Activated gamma-delta T cell treated with Interleukin-2 at 50 U/mL for 16 hours (primary cell): ENCODE measurements at places on chromosomes 3 and 15.

DNA sequence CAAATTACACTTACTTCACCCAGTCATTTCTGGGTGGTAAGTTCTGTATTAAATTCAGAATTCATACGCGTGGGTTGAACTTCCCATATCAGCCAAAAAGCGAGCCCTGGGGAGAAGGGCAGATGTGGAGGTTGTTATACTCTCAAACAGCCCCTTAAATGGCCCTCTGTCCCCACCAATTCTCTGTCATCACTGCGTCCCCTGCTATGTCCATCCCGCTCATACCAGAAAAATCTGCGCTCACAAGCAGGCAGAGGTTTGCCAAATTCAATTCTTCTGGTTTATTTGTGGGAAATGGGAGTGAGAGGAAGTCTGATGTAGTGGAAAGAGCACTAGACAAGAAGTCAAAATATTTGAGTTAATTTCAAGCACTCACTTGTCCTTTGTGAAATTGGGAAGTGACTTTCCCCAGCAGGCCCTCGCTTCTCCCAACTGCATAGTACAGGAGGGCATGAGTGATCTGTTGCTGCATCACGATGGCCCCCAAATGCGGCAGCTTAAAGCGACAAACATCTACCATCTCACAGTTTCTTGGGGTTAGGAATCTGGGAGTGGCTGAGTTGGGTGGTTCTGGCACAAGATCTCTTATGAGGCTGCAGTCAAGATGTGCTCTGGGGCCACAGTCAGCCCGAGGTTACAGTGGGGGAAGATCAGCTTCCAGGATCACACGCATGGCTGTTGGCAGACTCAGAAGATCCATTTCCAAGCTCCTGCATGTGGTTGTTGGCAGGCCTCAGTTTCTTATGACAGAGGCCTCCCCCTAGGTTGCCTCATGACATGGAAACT lies 67.7 kb downstream of the CPN2 start:
- DNase-seq = no peak

GRCh38 chr3:17290894-17291293 lies 406.1 kb downstream of the PLCL2 start:
- no peak for DNase-seq

DNA sequence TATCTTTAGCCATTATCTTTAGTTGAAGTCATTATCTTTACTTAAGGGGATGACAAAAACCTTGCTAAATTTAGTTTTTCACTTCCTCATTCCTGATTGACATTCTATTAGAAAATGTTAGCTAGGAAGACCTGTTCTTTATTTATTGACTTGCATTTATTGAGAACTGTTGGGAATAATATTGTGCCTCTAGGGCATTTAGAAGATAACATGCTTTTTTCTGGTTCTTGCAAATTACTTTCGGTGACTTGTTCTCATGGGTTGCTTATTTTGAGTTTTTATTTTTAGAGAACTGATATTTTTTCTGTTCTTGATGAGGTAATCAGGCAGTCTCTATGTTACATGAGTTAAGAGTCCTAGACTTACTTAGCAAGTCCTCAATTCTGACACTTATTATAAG lies 48.3 kb upstream of the CTDSPL start:
- DNase-seq = no peak

DNA sequence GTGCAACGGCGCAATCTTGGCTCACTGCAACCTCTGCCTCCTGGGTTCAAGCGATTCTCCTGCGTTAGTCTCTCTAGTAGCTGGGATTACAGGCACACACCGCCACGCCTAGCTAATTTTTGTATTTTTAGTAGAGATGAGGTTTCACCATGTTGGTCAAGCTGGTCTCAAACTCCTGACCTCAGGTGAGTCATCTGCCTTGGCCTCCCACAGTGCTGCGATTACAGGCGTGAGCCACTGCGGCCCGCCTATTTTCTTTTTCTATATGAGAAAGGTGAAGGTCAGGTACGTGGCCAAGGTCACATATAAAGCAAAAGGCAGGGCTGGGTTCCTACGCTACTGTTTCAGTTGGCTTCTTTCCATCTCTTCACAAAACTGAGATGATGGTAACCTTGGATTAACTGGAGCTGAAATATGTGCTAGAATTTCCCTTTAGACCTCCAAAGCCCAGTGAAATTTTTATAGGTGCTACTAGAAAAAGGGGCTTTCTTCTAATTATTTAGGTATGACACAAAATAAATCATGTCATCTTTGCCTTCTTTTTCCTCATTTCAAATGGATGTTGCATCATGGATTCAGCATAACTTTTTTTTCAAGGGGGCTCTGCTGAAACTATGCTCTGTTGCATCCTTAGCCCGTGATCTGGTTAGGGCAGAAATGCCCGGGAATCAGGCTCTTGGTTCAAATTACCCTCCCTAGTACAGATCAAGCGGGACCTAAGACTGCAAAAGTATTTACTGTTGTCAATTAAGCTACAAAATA lies 68.5 kb downstream of the MYO1E start:
- DNase-seq = no peak

GRCh38 chr15:70447928-70448698 lies 315.2 kb downstream of the UACA start:
- DNase-seq = peak; percentile 56

GRCh38 chr3:69748503-69748902 lies 9.2 kb downstream of the MITF start:
- DNase-seq = no peak

DNA sequence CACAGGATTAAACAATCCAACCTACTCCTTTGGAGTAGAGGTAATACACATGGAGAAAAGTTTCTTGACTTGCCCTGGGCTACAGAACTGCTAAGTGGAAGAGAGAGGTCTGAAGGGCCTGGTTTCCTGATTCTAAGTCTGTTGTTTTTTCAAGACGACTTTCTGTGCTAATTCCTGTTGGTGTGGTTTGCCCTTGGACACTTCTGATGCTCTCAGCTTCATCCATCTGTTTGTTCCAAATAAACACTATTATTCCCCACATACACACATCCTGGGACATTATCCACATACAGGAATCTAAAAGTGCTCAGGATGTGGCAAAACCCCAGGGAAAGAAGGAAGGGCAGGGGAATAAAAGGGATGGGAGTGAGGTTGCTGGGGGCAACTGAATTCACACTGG lies 393.5 kb upstream of the TBL1XR1 start:
- no peak for DNase-seq

- no peak for DNase-seq
Measured at GRCh38 chr3:169575381-169575780, 88.1 kb downstream of the MECOM start.

DNA sequence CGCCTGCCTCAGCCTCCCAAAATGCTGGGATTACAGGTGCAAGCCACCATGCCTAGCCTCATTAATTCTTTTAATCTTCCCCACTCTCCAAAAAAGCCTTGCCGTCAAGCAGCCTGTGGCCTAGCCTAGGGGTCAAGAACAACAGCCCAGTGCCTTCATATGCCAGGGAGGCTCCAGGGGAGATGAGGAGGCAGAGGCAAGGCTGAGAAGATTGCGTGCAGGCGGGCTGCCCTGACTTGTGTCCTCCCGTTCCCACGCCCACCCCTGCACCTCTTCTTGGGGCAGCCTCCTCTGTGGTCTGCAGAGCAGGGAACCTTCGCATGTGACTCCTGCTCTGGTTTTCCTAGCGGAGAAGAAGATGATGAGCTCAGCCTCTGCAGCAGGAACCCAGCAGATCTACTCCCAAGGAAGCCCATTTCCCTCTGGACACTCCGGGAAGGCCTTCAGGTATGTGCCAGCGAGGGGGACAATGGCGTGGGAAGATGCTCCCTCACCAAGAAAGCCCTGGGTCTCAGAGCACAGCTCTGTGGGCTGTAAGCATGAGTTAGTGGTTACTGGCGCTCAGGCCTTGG lies 118.5 kb upstream of the ABHD17C start:
- no peak for DNase-seq

DNA sequence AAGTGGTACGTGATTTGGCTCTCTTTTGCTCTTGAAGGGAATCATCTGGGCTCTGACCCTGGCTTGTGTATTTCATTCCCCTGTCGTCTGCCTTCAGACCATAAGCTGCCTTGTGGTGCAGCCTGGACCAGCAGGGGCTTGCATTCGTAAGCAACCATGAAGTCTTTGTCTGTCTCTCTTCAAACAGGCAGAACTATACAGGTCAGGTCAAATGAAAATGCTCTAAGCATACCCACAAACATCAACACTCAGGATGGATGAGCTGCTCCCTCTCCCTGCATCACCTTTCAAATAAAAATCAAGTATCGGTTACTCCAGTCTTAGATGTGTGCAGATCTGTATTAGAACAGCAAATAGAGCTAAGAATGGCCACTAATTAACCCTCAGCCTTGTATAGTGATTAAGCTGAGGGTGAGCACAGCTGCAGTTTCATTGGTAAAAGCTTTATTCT lies 268.6 kb upstream of the UBE2E1 start:
- no peak for DNase-seq

- DNase-seq = no peak
Measured at GRCh38 chr3:20240154-20240883, 54.3 kb upstream of the SGO1 start.

DNA sequence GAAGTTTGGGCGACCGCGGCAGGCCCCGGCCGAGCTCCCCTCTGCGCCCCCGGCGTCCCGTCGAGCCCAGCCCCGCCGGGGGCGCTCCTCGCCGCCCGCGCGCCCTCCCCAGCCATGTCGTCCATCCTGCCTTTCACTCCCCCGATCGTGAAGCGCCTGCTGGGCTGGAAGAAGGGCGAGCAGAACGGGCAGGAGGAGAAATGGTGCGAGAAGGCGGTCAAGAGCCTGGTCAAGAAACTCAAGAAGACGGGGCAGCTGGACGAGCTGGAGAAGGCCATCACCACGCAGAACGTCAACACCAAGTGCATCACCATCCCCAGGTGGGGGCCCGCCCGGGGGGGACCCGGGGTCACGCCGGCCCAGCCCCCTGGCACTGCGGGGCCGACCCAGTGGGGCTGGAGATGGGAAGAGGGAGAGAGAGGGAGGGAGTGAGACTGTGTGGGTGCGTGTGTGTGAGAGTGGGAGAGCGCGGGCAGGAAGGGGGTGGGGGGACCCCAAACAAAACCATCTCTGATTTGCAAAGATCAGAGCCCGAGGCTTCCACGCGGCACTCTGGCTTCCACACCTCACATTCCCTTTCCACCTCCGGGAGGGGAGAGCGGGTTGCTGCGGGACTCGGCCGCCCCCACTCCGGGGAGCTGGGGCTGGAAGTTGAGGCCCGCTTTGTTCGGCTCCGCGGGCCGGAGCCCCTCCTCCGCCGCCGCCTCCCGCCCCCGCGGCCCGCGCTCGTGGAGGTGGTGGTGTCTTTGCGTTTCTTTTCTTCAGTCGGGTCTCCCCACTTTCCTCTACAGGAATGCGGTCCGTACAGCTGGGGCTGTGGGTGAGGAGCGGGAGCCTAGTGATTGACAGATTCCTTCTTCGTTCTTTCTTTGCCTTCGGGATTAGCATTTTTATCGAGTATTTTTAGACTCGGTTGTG lies 898 bp downstream of the SMAD3 start:
- DNase-seq = peak; percentile 31

- no peak for DNase-seq
Measured at GRCh38 chr3:112761062-112761638, 85.5 kb downstream of the CD200R1L start.

DNA sequence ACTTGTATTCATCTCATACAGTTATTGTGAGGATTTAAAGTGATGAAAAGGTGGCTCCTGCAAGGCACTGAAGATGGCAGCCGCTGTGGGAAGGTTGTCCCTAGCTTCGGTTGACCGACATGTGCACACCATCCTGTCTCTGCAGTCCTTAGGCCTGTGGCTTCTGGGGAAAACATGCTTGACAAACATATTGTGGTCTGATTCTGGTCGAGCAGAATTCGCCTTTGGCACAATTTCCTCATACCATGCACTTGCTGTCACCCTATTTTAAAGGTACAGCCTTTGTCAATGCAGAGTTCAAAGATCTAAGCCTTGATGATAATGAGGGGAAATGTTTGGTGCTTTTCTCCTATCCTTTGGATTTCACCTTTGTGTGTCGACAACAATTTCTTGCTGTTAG lies 50.9 kb downstream of the PRICKLE2 start:
- DNase-seq = no peak

- DNase-seq = no peak
Measured at GRCh38 chr3:184567946-184568559, 6.5 kb downstream of the EPHB3 start.

DNA sequence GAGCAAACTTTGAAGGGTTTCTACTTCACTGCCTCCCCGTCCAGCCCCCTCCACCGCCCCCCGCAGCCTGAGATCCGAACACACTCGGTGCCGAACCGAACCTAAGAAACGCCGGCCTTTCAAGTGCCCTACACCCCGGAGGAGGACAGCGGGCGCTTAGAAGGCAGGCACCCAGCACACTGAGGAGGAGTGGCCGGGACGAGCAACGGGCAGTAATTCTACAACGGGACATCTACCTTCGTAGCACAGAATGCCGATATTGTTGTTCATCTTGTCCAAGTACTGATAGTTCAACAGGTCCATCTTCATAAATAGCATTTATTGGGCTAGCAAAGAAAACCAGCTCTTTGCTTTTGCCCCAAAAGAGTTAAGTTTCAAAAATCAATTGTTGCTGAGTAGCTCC lies 513 bp downstream of the VGLL4 start:
- DNase-seq = peak; percentile 14
